ENCODE measurements at places on chromosomes 6 and 20.

DNA sequence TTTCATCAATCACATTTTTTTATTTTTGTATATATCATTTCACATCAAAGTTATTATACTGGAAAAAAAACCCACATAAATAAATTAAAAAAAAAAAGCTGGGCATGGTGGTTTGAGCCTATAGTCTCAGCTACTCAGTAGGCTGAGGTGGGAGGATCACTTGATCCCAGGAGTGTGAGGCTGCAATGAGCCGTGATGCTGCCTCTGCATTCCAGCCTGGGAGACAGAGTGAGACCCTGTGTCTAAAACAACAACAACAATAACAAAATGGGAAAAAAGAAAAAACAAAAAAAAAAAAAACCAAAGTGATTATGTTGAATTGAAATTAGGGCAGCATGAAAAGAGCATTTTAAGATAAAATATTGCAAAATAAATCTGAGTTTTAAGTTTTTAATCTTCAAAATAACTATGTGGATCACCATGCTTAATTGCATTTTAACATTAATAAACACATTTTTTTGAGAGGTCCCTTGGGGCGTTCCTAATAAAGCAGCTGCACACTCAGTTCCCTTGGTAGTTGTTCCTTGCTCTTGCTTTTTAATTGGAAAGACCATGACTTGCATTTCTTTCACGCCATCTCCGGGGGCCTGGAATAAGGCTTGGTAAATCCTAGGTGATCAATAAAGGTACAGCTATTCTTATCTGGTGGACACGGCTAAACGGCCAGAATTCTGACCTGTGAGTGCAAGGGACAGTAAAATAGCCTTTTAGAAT is 15.1 kb downstream of the NOX3 start:
- no peak for DNase-seq

DNA sequence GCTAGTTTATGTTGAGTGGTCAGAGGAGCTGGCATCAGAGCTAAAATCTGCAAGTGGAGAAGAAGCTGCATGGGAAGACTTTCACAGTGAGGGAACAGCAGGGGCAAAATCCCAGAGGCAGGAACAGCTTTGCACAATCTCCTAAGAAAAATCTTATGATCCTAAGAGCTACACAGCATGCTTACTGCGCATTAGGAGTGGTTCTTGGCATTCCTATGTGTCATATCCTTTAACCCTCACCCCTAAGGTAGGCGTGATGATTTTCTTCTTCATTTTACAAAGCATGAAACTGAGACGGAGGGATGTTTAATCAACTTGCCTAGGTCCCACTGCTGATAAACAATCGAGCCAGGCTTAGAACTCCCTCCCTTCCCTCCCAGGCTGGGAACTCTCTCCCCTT is 313.6 kb upstream of the SULF2 start:
- no peak for DNase-seq

DNA sequence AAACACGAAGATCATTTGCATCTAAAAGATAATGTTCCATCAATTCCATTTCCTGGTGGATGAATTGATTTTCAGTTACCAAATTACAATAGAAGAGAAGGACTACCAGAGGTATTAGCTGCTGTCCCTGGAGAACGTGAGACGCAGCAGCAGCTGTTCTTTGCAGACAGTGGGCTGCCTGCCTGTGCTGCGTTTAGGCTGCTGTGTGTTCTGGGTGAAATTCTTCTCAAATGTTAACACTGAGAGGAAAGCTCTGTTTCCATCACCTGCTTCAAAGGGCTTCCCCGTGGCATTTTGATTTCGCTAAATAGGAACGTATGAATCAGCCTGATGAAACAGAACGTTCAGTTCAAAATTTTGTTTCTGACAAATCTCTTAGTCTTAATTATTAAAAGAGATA is 362.2 kb downstream of the C6orf118 start:
- DNase-seq = no peak

DNA sequence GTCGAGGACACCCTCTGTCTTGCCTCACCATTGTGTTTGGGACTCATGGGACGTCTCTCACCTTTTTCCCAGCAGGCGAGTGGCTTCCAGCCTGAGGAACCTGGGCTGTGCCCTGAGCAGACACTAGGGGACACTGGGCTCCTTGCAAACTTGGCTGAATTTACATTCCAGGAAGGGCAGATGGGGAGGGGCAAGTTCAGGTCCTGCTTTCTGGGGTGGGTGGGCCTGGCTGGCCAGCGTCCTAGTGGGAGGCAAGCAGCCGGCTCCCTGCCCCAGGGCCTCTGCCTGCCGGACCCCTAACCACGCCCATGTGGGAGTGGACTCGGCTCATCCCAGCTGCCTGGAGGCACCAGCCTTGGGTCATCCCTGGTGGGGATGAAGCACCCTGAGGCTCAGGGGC is 48.2 kb upstream of the MLN start:
- no peak for DNase-seq

GRCh38 chr6:134166511-134167261 is 114.3 kb upstream of the SLC2A12 start:
- DNase-seq = no peak

DNA sequence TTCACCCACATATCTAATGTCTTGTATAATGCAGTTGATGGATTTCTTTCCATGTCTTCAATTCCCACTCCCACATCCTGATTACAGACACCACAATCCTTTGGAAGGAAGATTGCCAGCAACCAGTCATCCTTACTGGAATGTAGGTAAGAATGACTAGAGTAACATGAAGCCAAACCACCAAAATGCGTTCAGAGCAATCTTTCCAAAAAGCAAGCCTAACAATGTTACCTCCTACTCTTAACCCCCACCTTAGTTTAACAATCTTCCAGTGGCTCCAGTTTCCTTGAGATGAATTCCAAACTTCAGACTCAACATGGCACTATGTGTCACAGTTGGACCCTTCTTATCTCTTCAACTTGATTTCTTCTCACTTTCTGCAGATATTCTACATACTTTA is 685.6 kb downstream of the DOK5 start:
- no peak for DNase-seq

DNA sequence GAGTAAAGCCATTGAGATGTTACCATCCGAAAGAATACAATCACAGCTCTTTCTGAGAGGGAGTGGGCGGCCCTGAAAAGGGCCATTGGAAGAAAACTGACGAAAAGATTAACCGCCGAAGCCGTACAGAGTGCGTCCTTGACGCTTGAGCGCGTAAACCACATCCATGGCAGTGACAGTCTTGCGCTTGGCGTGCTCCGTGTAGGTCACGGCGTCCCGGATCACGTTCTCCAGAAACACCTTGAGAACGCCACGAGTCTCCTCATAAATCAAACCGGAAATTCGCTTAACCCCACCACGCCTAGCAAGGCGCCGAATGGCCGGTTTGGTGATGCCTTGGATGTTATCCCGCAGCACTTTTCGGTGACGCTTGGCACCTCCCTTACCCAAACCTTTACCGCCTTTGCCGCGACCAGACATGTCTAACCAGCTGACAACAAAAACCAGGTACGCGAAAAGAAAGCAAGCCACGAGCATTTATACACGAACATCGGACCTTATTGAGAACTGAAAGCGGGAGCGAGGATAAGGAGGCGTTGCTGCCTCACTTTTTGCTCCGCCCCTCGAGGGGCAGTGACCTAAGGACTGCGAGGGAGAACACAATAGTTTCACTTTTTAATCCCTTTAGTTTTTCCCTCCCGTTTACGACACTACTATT is 60.3 kb upstream of the HFE start:
- peak; percentile 81 for DNase-seq

DNA sequence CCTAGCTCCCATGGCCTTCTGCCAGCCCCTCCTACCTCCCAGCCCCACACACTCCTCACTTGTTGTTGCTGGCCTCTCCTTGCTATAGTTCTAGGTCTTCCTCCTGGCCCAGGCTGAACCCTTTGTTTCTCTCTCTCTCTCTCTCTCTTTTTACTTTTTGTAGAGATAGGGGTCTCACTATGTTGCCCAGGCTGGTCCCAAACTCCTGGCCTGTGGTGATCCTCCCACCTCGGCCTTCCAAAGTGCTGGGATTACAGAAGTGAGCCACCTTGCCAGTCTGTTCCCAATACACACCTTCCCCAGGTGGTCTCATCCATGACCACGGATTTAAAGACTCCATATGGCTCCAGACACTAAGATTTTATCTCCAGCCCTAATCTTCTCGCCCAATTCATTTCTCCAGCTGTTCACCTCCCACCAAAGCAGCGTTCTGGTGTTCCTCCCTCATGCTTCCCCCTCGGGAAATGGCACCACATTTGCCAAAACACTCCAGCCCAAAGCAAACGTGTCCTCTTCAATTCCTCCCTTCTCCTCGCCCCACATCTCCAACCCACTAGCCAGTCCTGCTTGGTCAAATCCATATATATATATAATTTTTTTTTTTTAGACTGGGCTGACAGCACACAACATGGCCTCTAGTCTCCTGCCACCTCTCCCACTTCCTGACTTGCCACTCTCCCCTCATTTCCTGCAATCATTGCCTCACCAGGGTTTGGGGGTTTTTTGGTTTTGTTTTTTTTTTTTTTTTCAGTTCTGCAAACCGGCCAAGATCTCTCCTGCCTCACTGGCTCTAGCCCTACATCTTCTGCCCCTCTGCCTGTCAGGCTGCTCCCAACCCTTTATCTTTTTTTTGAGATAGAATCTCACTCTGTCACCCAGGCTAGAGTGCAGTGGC is 104.4 kb downstream of the NCR2 start:
- no peak for DNase-seq

DNA sequence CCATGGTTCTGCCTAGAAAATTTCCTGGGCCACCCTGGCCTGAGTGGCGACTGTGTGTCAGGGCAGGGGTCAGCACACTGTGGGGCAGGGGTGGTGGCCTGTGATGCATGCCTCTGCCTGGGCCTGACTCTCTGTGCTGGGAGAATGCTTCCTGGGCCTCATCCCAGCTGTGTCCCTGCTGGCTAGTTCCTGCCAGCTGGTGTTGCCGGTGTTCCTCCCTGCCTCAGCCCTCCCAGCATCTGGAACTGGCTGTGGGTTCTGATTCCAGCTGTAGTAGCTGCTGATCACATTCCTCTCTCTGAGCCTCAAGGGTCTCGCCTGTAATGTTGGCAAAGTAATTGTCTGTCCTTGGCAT is 101.5 kb downstream of the SYCP2 start:
- DNase-seq = no peak

DNA sequence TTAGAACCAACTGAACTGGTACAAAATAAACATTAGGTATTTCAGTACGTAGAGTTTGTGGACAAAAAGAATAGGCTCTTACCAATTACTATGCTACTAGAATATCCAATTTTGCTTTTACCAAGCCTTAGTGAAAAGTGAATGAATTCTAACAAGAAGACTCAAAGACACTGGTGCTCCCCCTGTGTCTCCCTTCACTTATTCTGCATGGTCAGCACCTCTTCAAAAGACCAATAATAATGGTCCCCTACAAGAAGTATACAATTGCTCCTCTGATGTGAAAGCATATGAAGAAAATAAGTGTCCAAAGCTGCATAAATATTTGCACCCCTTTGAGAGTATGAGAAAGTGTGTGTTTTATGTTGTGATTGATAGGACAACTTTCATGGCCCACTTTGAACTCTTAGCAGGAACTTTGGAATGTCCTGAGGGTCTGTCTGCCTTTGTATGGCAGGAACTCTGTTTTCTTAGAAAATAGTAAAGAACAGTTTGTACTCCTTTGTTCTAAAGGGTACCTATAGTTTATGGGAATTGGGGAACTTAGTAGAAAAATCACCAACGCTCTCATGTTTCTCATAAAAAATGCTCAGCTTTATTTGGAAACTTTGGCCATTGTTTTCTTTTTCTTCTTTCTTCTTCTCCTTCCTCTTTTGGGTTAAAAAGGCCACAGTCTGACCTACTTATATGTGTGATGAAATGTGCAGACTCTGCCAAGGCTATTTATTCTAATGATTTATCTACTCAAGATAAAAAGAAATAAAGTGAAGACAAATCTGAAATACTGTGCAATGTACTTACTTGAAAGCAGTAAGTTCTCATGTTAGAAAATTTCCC is 352.4 kb downstream of the LAMA2 start:
- DNase-seq = no peak

- DNase-seq = no peak
Observed at GRCh38 chr20:19095762-19096161, 116.7 kb upstream of the SLC24A3 start.

GRCh38 chr20:24956001-24956841 is 7.2 kb downstream of the CST7 start:
- no peak for DNase-seq

DNA sequence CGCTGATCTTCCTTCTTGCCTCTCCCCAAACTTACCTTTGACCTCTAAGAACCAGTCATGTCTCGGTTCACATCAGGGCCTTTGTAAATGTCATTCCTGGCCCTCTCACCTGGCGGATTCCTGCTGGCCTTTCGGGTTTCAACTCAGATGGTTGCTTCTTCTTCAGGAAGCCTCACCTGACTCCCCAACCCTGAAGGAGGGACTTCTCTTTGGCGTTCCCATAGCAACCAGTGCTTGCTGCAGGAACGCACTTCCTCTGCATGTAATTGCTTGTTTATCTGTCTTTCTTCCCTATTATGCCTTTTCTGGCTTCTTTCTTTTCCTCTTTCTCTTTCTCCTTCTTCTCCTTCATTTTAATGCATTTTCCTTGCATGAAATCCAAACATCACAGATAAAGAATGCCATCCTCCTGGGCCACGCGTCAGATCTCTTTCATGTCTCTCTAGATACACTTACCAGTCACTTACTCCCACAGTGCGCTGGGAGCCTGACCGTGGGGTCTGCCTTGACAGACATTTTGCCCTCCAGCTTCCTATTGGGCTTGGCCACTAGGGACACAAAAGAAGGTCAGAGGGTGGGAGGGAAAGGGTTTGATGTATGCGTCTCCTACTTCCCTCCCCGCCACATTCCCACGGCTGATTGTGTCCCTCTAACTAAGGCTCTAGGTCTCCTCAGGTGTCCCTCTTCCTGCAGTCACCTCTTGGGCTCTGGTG is 295.7 kb upstream of the TSHZ2 start:
- no peak for DNase-seq

- DNase-seq = no peak
Observed at GRCh38 chr6:154134471-154135147, 95.6 kb downstream of the OPRM1 start.

GRCh38 chr6:39059496-39060310 is 11.1 kb downstream of the GLP1R start:
- no peak for DNase-seq

- DNase-seq = no peak
Observed at GRCh38 chr6:88538130-88538706, 372.1 kb upstream of the CNR1 start.

GRCh38 chr20:13291157-13291556 is 70.1 kb downstream of the ISM1 start:
- DNase-seq = no peak

DNA sequence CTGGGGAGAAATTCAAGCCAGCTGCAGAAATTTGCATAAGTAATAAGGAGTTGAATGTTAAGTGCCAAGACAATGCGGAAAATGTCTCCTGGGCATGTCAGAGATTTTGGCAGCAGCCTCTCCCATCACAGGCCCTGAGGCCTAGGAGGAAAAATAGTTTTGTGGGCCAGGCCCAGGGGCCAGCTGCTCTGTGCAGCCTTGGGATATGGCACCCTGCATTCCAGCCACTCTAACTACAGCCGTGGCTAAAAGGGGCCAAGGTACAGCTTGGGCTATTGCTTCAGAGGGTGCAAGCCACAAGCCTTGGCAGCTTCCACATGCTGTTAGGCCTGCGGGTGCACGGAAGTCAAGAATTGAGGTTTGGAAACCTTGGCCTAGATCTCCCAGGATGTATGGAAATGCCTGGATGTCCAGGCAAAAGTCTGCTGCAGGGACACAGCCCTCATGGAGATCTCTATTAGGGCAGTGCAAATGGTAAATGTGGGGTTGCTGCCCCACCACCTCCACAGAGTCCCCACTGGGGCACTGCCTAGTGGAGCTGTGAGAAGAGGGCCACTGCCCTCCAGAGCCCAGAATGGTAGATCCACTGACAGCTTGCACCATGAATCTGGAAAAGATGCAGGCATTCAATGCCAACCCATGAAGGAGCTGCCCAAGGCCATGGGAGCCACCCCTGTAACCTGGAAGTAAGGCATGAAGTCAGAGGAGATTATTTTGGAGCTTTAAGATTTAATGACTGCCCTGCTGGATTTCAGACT is 126.5 kb downstream of the DTNBP1 start:
- no peak for DNase-seq

Measured in effector CD4-positive, alpha-beta T cell (primary cell).